Tibial artery (tissue), 4 donors: ENCODE measurements at places on chromosomes 2 and 18.

- no peak for DNase-seq
Observed at GRCh38 chr2:211534632-211535031, 978.2 kb downstream of the CPS1 start.

- no peak for DNase-seq
Observed at GRCh38 chr2:181992776-181993175, 7.1 kb downstream of the PPP1R1C start.

DNA sequence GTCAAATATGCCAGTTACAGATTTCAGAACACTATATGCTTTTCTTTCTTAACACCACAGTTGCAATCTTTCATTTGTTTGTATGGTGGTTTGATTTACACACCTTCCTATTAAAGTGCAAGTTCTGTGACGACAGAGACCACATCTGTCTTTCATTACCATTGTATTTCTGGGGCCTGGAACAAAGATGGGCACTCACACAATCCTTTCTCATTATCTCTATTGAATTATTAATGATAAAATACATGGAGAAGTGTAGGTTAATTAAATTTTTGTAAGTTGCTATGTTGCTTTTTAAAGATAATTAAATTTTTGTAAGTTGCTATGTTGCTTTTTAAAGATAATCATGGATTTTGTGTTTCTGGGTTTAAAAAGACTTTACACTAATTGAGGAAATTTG lies 79.9 kb downstream of the KCTD18 start:
- DNase-seq, result no peak

GRCh38 chr2:74142340-74142739 lies 5.4 kb downstream of the BOLA3 start:
- no peak for DNase-seq

- no peak for DNase-seq
Observed at GRCh38 chr2:215002500-215002899, 135.9 kb downstream of the ABCA12 start.

GRCh38 chr18:68840554-68841263 lies 42.8 kb downstream of the CCDC102B start:
- no peak for DNase-seq

GRCh38 chr2:239187464-239188253 lies 213.2 kb downstream of the HDAC4 start:
- DNase-seq, result no peak

DNA sequence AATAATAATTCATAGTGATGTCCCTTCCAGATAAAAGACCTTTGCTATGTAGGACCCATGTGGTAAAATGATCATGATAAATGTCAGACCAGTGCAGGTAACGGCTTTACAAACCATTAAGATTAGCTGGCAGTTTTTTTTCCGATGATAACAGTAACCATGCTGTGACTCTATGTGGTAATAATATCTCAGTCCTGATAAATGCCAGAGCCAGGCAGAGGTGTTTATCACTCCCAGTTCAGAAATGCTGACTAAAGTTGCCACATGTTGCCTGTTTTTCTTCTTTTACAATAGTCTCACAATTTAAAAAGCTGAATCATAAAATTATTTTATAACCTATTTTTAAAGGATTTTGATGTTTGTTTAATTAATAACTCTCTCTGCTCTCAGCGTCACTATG lies 565.1 kb downstream of the ARHGAP15 start:
- no peak for DNase-seq

DNA sequence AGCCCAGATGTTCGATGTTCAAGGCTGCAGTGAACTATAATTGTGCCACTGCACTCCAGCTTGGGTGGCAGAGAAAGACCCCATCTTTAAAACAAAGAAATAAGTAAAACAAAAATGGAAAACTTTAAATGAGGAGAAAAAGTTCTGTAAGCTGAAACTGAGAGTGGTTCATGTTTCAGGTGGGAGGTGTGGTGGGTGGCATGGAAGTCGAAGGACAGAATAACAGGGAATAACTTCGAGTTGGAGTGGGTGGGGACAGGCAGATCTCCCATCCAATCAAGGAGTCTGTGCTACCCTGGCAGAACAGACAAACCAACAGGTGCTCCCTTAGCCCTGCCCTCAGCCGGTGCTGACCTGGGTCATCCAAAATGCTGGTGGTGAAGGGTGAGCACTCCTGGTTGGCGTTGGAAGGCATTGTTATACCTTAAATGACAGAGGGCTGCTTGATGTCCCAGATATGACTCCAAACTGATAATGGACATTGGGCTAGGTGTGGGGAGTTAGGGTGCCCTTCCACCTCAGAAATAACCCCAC lies 328.4 kb downstream of the DYSF start:
- no peak for DNase-seq

GRCh38 chr2:120804459-120804858 lies 68.8 kb downstream of the GLI2 start:
- DNase-seq, result no peak

GRCh38 chr2:10123281-10123680 lies 742 bp downstream of the RRM2 start:
- DNase-seq, result no peak

DNA sequence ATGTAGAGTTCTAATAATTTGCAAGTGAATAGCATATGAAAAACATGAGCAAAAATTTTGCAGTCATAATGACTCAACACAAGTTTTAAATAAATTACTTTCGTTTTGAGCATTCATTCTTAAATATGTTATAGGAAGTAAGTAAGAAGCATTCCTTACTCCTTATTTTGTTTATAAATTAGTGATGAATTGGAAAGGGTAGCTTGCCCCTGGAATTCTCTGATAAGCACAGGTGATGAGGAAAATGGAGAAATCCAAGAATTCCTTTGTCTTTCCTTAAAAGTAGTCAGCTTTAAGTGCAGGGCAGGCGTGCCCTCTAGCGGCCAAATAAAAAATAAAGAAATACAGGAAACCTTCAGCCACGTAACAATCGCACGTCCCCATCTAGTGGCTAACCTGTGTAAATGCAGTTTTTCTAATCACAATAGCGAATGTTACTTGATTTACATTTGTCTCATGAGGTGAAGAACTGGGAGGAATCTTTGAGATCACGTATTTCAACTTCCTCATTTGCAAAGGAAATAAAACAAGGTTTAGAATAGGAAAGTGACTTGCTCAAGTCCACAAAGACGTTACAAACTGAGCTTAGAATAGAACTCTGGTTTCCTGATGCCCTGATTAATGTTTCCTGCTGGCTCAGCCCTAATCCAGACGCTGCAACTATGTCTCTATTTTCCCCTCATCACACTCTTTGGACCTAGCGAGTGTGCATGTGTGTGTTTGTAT lies 47.2 kb upstream of the ZNG1B start:
- DNase-seq, result peak; percentile 42

DNA sequence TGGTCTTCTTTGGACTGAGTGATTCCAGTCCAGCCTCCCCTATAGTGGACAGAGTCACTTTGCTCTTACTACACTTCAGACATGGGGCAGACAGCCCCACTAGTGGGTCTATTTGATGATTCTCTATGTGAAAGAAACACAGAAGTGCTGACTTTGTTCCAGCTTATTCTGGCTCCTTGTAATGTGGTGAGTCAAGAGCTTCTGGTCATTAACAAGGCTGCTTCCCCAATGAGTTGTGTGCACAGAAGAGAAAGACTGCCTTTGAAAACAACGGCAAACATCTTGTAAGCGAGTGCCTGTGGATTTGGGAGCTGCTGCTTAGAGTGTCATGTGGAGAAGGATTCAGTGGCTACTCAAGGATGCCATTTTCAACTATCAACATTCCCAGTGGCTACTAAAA lies 39.1 kb downstream of the RMC1 start:
- DNase-seq, result no peak

DNA sequence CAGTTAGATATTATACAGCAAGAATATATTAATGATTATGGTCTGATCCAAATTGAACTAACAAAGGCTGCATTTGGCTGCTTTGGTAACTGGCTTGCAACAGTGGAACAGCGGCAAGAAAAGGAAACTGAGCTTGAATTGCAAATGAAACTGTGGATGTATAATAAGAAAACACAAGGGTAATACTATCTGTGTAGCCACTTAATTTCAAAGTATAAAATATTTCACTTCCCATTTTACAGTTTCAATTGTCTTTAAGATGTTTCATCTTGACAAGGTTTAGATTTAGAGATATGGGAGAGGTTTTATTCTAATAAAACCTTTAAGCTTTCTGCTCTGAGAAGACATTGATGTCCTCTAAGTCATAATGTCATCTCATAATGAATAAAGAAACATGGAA lies 23.8 kb downstream of the WDR75 start:
- no peak for DNase-seq

DNA sequence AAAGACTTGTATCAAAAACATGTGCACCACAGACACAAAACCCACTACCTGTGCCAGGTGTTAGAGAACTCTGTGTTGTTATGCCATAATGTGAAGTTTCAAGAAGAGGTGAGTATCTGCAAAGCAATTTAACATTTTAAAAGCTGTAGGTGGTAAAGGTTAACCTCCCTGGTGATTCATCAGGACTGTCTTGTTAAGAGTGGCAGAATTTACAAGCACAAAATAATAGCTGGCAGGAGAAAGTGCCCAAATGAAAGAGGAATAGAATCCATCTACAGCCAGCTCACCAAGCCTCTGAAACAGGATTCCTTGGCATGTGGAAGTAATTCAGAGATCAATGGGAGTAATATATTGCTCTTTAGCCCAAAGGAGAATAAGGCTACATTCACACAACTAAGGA lies 230.7 kb downstream of the AFF3 start:
- no peak for DNase-seq

GRCh38 chr2:143730155-143730952 lies 601.1 kb downstream of the ARHGAP15 start:
- no peak for DNase-seq

DNA sequence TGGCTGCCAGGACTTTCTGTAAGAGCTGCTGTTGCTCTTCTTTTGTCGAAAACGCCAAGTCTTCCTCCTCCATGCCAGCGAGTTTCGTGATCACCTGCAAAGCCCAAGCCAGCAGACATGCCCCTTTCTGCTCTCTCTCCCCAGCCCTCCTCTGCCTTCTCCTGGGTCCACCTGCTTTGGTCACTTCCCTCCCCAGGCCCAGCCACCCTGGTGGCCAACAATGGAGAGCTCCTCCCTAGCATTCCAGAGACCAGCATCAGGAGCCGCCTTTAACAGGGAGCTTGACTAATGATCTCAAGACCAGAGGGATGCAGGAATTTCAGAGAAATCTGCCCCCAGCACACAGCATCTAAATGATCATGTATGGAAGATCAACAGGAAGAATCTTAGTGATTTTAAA lies 34.6 kb downstream of the ERCC3 start:
- DNase-seq, result no peak

GRCh38 chr2:1233281-1233680 lies 180.0 kb upstream of the TPO start:
- no peak for DNase-seq

GRCh38 chr18:48711651-48712486 lies 173.0 kb downstream of the CTIF start:
- no peak for DNase-seq

- DNase-seq, result peak; percentile 66
Observed at GRCh38 chr2:229445501-229446211, 174.6 kb upstream of the PID1 start.

DNA sequence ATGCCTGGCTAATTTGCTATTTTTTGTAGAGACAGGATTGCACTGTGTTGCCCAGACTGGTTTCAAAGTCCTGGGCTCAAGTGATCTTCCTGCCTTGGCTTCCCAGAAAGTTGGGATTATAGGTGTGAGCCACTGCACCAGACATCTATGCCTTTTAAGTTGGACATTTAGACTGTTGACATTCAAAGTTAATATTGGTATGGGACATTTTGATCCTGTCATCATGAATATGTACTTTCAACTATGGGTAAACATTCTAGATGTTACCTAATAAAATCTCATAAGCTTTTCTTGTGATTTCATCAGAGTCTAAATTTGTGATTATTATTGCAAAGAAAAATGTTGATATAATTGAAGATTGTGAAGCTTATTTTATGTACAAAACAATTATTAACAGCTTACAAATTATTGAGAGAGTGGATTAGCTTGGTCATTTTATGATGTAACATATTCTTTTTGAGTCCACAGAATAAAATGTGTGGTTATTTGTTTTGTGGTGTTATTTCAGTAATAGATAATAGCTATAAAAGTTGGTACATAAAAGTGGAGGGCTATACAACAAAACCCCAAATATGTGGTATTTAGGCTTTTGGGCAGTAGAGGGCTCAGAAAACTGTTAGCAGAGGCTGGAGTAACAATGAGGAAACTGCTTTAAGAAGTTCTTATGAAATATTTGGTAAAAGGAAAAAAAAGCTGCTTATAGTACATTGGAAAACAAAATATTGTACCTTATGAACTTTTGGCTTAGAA lies 41.4 kb downstream of the STARD6 start:
- no peak for DNase-seq

GRCh38 chr2:126908721-126909177 lies 10.1 kb downstream of the TEX51 start:
- DNase-seq, result no peak

DNA sequence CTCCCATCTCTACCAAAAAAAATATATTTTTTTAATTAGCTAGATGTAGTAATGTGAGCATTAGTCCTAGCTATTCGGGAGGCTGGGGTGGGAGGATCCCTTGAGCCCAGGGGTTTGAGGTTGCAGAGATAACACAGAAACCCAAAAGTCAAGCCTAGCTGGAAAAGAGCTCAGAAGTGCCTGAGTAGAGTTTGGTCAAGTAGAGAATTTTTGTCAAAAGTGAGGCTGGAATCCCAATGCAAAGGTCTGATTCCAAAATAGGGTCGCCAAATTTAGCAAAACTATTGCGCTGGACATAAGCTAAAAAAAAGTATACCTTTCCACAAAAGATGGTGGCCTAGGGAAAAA lies 15.5 kb upstream of the MSH6 start:
- DNase-seq, result no peak

DNA sequence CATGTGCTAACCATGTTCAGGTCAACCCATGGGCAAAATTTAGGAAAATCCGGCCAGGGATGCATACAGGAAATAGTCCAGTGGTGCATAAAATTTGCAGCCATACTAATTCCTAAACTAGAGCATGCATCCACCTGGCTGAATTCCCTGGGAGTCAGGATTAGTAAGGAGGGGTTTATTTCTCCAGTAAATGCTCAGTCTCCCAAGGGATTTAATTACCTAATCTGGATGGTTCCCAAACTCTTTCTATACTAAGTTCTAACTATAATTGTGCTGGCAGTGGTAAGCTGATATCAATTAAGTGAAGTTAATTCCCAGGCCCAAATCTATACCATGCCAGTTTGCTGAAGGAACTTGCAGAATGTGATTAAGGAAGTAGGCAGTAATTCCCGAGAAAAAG lies 26.2 kb upstream of the EVA1A start:
- no peak for DNase-seq

DNA sequence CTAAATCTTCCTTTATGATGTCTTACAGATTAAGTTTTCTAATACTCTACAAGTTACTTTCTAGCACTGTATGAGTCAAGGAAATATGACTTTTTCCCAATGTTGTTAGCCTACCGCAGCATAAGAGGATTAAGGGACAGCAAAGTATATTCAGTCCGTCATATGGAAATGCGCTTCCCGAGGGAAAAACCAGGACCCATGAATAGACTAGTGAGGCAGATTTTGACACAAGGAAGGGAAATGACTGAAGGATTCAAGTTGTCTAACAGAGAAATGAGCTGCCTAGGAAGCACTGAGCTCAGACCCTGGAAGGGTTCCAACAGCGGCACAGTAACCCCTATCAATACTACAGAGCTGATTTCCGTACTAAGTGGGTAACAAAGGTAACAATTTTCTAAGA lies 12.0 kb downstream of the SEPTIN10 start:
- no peak for DNase-seq

GRCh38 chr2:19804639-19805260 lies 97.0 kb downstream of the TTC32 start:
- no peak for DNase-seq

- DNase-seq, result no peak
Observed at GRCh38 chr2:219475278-219475677, 23.4 kb upstream of the GMPPA start.
